ENCODE measurements at places on chromosomes 4 and X. TPM values are rescaled to one million over a fixed set of nuclear protein-coding genes. Genes with fewer than 3 reads are reported as not detected.

DNA sequence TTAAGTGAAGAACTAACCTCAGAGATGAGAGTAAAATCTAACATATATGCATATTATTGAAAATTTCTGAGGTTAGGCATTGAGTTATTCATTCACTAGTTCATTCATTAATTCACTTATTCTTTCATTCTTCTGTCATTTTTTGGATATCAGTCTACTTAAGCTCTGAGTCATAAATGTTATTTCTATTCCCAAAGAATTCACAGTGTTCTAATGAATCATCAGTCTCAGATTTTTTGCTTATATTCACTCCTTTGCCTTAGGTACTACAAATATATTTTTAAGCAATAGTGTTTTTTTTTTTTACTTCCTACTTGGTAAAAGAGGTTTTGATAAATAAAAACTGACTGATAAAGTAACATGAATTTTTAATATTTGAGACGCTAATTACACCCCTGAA is 95.2 kb upstream of the DKK2 start:
- no peak for DNase-seq

DNA sequence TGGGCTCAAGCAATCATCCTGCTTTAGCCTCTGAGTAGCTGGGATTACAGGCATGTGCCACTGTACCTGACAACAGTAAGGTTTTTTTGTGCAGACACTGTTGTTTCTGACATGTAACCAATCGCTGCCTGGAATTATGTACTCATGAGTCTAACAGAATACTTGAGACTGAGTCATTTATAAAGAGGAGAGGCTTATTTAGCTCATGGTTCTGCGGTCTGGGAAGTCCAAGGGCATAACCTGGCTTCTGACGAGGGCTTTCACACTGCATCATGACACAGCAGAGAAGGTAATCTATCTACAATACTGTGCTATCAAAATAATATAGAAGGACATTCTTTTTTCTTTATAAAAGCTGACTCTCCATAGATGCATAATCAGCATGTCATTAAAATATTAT is 115.5 kb upstream of the STOX2 start:
- no peak for DNase-seq

DNA sequence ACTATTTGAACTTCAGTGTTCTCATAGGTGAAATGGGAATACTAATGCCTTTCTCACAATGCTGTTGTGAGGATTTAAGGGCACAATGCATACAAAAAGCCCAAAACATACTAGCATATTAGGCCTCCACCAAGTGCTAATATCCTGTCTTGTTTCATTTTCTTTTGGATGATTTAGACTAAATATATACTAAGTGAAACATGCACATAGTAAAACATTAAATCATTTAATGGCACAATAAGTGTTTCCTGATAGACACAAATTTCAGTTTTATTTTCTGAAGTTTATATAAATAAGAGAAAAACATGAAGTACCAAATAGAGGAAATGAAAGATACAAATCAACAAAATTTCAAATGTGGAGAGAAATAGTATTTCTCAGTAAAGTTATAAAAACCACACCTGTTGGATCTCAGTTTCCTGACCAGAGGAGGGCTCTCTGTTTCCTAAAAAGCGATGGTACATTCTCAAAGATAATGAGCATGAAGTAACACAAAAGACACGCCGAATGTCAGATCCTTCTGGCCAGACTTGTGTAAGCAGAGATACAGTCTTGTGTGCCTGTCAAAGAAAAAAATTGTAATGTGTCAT is 25.1 kb downstream of the DDX60 start:
- no peak for DNase-seq

DNA sequence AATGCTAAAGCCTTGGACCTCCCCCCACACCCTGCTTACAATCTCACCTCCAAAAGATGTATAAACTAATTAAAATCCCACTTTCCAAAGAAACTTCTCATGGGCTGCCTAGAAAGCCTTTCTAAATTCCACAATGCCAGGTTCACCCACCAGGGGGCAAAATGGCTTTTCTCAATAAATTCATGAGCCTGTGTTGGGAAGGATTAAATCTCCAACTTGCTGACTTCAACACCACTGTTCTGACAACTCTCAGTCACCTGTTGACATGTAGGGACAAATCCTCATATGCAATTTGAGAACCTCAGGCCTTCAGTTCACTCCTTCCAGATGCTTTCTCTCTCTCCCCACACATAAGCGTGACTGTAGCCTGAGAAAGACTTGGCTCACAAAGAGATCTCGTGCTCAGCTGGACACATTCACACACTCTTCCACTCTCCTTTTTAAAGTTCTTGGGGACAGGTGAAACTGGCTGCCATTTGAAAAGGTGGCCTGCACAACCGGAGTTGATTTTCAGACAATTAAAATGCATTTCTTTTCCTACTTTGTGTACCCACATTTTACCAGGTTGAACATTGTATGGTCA is 88.6 kb upstream of the PRPS2 start:
- DNase-seq: no peak

GRCh38 chr4:184409911-184410692 is 64.2 kb downstream of the IRF2 start:
- DNase-seq: no peak

- DNase-seq: no peak
Measured at GRCh38 chr4:59091146-59092142, 1981.3 kb upstream of the IGFBP7 start.

DNA sequence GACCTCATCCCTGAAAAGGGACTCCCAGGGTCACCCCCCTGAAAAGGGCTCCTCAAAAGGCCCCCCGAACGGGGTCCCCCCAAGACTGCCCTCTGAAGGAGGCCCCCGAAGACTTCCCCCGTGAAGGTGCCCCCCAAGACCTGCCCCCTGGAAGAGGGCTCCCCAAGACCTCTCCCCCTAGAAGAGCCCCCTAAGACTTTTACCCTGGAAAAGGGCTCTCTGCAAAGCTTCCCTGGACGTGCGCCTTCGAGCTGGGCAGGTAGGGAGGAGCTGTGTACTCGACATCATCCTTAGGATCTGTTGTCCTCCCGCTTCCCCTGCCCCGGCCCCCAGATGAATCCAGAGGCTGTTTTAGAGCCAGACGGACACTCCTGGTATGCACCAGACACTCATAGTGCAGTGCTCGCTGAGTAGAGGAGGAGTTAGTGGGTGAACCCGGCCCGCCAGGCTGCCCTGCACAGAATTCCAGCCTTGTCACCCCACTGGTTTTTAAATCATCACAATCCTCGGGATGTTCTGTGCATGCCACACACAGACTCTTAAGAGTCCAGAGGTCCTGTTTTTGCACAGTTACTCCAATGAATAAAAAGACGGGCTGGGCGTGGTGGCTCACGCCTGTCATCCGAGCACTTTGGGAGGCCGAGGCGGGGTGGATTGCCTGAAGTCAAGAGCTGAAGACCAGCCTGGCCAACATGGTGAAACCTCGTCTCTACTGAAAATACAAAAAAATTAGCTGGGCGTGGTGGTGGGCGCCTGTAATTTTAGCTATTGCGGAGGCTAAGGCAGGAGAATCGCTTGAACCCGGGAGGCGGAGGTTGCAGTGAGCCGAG is 5.7 kb upstream of the SLC25A6 start:
- DNase-seq: no peak

- DNase-seq: peak; percentile 42
Measured at GRCh38 chr4:169618286-169618685, 2.1 kb upstream of the CLCN3 start.

GRCh38 chr4:8647626-8648025 is 55.1 kb downstream of the CPZ start:
- no peak for DNase-seq

XPNPEP2 gene
- total RNA-seq: not detected

TCEAL6 gene
- total RNA-seq: not detected

TMEM150C gene
- total RNA-seq: 10.7 TPM

DACH2 gene
- not detected for total RNA-seq

SLITRK2 gene
- not detected for total RNA-seq
